ENCODE measurements at places on chromosomes 3 and 15.
A peak's percentile ranks its signal among the peaks of the same experiment; 100 is the strongest.

GRCh38 chr3:46485779-46486175, 12.0 kb upstream of the RTP3 start:
- no peak for DNase-seq

- no peak for DNase-seq
Observed at GRCh38 chr3:64055076-64055475, 31.8 kb upstream of the PSMD6 start.

- no peak for DNase-seq
Observed at GRCh38 chr15:28018291-28019044, 80.6 kb downstream of the OCA2 start.

GRCh38 chr15:25427861-25428260, 11.0 kb downstream of the UBE3A start:
- DNase-seq = no peak

DNA sequence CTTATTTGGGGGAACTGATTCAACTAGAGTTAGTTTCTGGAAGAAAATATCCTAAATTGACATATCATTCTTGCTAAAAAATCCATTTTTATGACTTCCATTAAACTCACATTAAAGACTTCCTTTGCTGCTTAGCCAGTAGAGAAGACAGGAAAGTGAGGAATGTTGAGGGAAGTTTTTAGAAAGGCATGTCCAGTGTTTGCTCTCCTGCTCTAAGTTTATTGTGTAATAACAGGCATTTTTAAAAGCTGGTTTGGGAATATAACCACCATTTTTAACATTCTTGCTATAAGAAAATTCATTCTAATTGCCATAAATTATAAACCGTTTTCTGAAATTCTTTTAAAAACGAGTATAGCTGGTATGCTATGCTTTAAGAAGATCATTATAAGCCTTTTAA, 428.0 kb downstream of the RAP2B start:
- no peak for DNase-seq

GRCh38 chr3:71582036-71582611, 1.4 kb downstream of the FOXP1 start:
- peak; percentile 77 for DNase-seq

GRCh38 chr3:45666757-45667431, 22.3 kb upstream of the SACM1L start:
- DNase-seq = peak; percentile 1

DNA sequence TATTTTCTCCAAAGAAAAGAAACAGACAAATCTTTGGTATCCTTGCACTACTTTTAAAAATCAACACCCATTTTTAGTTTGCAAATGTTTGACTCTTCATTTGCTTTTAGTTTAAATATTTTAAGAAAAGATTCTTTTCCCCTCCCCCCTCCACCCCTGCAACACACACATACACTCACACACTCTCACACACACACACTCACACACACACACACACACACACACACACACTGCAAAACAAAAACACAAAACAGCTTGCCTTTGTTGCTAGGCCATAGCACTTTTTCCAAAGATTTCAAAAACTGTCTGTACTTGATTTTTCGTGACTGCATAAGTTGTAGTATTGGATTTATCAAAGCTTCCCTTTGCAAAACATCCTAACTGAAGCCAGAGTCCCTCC, 26.9 kb downstream of the ROBO2 start:
- no peak for DNase-seq

GRCh38 chr3:71710906-71711494, 14.2 kb downstream of the EIF4E3 start:
- DNase-seq = peak; percentile 59

GRCh38 chr3:184737641-184738505, 26.0 kb upstream of the MAGEF1 start:
- DNase-seq = no peak

DNA sequence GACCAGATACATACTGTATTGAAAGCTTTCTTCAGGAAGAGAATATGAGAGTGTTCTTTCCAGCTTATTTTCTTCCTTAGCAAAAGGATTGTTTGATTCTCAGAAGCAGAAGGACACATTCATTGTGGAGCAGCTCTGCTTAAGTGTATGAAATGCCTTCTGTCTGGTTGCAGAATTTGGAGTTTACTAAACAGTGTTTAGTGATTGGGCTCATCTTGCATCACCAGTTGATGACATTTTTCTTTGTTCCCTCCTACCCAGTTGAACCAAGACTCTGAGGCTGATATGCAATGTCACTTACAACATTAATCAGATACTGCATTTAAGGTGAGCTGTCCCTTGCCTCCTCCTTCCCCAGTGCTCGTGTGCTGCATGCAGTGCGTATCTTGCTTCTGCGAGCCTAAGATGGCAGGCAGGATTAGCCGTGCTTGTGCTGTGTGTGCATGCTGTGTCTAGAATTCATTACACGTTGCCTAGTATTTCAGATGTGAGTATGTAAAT, 18.4 kb downstream of the ZBTB38 start:
- DNase-seq = peak; percentile 84

- DNase-seq = no peak
Observed at GRCh38 chr15:69703532-69704187, 251.0 kb downstream of the RPLP1 start.

GRCh38 chr3:134334231-134334900, 39.9 kb downstream of the AMOTL2 start:
- DNase-seq = no peak

DNA sequence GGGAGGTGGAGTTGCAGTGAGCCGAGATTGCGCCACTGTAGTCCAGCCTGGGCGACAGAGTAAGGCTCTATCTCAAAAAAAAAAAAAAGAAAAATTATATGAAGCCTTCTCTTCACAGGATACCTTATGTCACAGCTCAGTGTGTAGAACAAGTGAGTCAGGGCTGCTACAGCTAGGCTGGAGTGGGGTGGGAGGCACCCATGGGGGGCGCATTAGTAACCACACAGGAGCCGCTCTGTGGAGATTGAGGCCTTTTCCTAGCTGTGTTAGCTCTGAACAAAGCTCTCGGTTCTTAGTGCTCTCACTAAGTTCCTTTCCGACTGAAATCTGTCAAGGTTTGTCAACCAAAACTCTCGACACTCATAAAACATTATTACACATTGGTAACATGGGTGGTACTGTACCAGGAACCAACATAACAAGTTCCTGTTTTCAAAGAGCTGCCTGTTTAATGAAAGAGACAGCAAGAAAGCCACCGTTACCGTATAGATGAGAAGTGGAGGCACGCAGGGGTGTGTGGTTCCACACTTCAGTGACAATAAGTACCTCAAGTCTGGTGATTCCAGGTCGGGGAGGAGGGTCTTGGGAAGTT, 4.5 kb downstream of the LRRC31 start:
- no peak for DNase-seq

DNA sequence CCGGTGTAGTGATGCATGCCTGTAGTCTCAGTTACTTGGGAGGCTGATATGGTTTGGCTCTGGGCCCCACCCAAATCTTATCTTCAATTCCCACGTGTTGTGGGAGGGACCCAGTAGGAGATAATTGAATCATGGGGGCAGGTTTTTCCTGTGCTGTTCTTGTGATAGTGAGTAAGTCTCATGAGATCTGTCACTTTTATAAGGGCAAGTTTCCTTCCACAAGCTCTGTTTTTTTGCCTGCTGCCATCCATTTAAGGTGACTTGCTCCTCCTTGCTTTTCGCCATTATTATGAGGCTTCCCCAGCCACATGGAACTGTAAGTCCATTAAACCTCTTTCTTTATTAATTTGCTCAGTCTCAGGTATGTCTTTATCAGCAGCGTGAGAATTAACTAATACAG, 566.7 kb upstream of the NECTIN3 start:
- no peak for DNase-seq

- DNase-seq = no peak
Observed at GRCh38 chr3:112115161-112115739, 17.8 kb downstream of the GCSAM start.

DNA sequence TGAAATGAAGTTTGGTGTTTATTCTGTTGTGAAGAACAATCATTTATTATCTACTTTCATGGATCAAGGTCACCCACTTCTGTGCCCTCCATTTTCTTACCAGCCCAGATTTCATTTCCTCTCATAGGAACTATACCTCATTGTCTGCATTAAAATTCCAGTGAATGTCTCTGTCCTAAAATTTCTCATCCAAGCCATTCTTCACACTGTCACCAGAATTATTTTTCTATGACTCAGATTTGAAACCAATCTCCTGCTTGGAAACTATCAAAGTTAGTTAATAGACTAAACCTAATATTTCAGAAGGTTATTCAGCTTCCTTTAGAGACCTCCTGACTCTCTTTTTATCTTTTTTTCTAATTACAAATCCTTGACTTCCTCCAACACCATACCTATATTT, 364.1 kb upstream of the CBLB start:
- no peak for DNase-seq

- no peak for DNase-seq
Observed at GRCh38 chr3:52458770-52459545, 3.6 kb downstream of the NISCH start.

DNA sequence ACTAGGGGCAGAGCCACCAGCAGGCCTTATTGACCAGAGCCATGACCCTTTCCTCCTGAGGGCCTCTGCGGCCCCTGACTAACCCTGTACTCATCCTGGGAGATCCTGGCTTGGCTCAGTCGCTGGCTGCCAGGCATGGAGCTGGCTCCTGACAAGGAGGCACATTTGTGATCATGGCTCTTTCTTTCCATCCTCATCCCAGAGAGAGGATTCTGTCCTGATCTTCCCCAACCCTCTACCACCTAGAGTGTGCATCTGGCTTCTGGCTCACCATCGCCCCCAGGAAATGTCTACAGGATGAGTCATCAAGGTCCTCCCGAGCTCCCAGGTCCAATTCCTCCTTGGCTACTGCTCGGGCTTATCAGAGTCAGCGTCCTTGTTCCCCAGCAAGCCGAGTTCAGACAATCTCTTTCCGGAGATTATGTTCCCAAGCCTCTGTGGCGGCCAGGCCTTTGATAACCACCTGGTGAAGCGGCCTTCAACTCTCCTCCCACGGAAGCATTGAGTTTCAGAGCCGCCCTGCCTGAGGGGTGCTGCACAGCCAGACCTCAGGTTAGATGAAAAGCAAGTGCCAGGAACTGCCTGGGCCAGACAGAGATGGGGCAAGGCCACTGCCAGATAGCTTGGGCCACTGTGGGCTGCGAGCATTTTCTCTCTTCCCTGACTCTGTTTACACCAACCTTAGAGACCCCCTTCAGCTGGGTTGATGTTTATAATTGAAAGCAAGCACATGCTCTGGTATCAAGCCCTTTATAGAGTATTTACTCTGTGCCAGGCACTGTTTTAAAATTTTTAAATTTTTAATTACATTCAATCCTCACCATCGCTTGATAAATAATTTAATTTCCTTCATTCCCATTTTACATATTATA, 44.3 kb upstream of the MRPS22 start:
- no peak for DNase-seq

GRCh38 chr3:4864503-4864902, 114.7 kb upstream of the BHLHE40 start:
- DNase-seq = no peak

GRCh38 chr3:43389388-43390254, 103.3 kb downstream of the SNRK start:
- DNase-seq = no peak

- no peak for DNase-seq
Observed at GRCh38 chr15:40053831-40054604, 15.0 kb upstream of the SRP14 start.

- no peak for DNase-seq
Observed at GRCh38 chr3:133746712-133747066, 496 bp downstream of the TF start.
